ENCODE measurements at places on chromosomes 7 and 10.

GRCh38 chr10:132294561-132295318 lies 13.0 kb downstream of the STK32C start:
- DNase-seq: no peak

DNA sequence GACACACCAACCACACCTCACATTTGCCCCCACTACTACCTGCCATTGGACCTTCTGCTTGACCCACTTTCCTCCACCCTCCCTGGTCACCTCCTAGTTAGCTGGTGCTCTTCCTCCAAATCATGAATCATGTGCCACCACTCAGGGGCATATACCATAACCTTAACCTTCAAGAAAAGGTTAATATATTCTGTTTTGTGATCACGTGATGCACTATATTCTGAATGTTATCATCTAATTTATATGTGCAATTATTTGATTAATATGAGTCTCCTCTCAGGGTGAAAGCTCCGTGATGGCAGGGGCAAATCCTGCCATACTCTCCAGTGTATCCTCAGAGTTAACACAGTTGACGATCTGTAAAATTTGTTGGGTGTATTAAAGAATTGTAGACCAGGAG lies 635.5 kb downstream of the XPNPEP1 start:
- no peak for DNase-seq

GRCh38 chr7:140601566-140602174 lies 38.9 kb downstream of the DENND2A start:
- DNase-seq: no peak

DNA sequence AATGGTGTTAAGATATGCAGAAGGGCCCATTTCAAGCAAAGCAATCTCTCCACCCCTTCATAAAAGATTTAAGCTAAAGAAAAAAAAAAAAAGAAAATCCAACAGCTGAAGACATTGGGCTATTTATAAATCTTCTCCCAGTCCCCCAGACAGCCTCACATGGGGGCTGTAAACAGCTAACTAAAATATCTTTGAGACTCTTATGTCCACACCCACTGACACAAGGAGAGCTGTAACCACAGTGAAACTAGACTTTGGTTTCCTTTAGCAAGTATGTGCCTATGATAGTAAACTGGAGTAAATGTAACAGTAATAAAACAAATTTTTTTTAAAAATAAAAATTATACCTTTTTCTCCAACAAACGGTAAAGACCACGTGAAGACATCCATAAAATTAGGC lies 28.6 kb downstream of the PPP3CB start:
- no peak for DNase-seq

DNA sequence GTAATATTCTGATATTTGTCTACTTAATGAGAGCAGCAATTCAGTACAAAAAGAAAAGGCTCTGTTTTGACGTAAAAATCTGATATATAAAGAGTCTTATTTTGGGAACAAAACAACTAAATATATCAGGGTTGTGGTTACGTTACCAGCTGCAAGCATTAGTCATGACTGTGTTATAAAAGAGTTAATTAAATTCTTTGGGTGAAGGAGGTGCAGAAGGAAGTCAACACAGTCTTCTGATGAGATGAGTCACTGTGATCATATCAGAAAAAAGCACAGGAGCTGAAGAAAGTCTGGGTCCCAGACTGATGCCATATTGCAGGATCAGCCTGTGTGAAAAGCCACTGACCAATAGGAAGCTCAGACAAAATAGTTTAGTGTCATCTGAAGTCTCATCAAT lies 234.3 kb upstream of the TEX47 start:
- no peak for DNase-seq

- peak; percentile 66 for DNase-seq
Measured at GRCh38 chr10:101214446-101215396, 14.5 kb downstream of the LBX1 start.

DNA sequence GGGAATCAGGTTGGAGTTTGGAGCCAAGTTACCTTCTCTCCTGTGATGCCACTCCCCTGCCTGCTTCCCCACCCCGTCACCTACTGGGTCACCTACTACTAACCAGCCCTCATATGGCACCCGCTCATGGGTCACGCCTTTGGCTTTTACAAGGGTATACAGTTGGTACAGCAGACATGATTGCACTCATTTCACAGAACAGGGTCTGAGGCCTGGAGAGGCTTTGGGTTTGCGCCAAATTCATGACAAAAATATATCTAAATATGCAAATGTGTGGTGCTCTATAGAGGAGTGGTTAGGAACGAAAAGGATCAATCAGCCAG lies 10.7 kb downstream of the CRYGN start:
- no peak for DNase-seq

DNA sequence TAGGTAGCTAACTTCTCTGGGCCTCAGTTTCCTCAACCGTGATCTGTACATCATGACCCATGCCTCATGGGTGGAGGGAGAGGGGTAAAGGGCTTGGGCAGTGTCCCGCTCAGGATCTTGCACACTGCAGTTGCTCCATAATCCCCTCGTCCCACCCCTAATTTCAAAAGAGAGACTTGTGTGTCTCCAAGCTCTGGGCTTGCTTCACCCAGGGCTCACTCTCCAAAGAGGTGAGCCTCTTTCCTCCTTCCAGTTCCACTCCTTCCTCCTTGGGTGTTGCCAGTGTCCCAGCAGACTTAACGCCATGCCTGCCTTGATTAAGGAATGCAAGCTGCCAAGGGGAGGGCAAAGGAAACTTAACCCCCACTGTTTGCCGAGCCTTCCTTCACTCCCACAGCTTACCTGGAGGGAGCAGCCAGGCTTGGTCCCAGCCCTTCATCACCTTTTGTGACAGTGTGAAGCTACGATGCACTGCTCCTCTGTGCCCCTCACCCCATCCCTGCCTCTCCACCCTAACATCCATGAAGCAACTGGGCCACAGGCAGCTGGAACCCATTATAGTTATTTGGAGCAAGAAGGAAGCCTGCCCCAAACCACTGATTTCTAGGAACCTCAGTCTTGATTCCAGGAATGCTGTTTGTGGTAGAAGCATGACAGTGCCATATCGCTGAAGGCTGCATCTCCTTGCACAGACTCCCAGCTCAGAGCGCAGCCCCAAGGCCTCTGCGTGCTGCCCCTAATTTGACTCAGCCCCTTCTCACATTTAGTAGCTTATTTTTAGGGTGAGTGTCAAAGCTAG lies 363.3 kb downstream of the TNS3 start:
- DNase-seq: no peak

DNA sequence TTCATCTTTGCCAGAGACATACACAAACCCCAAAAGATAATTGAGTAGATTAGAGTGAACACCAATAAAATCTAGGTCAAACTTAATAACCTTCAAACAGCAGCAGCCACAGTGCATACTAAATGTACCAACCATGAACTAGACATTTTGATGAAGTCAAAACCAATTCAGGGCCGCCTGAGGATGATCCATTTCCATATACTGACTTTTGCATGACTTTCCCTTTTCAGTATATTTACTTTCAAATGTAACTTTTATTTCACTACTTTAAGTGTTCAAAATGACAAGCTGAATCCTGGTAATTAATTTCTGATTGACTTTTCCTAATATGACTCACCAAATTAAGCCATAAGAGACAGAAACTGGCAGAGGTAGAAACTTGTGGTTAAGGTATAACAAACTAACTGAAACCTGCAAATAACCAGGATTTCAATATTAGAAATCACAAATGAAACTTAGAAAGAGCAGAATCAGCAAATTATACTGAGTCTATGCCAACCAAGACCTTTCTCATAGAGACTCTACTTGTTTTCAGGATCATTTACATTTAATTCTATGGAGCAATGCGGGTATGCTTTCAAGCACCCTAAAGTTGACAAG lies 171.9 kb upstream of the LRRN3 start:
- DNase-seq: no peak

DNA sequence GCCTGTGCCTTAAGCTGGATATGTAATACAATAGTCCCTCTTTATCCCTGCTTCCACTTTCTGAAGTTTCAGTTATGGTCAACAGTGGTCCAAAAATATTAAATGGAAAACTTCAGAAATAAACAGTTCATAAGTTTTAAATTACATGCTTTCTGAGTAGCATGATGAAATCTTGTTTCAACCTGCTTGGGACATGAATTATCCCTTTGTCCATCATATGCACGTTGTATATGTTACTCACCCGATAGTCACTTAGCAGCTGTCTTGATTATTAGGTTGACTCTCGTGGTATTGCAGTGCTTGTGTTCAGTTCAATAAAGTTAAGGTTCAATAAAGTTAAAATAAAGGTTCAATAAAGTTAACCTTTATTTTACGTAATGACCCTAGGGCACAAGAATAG lies 25.5 kb downstream of the C1GALT1 start:
- no peak for DNase-seq

DNA sequence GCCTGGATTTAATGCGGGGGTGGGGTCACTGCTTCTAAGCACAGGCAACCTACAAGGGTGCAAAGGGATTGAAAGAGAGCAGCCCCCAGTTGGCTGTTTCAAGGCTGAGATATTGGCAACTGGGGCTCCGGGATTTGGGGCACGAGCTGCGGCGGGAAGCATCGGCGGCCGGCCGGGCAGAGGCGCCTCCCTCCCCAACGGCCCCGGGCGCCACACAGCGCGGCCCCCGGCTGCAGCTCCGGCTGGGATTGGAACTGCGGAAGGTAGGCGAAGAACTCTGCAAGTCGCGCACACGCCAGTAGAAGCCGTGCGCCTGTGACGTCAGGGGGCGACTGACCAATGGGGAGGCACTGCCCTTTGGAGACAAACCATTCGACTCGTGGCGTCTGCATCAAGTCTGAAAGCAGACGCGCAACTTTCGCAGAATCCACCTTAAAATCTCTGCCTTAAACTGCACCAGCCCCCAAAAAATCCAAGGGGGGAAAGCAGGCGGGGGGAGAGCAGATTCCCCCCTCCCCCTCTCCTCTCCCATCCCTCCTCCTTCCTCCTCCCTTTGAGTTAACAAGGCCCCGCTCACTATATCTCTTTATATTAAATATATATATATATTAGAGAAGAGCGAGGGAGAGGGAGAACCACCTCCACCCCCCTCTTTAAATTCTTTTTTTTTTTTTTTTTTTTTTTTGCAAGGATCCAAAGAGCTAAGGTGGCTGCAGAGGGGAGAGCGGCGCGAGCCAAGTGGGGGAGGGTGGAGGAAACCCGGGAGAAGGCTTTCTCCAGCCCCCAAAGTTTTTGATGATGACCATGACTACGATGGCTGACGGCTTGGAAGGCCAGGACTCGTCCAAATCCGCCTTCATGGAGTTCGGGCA lies at the start of gene DLX6:
DLX6 (plus strand) TSS at position 371 of the 872 bp plus-strand sequence; CDS start at position 796, 425 bp downstream.
- DNase-seq: no peak

- no peak for DNase-seq
Measured at GRCh38 chr7:80403686-80404241, 108.1 kb downstream of the GNAT3 start.

GRCh38 chr10:97919012-97919411 lies 69.4 kb downstream of the GOLGA7B start:
- DNase-seq: no peak

- peak; percentile 29 for DNase-seq
Measured at GRCh38 chr7:99407872-99408378, 472 bp downstream of the PDAP1 start.

DNA sequence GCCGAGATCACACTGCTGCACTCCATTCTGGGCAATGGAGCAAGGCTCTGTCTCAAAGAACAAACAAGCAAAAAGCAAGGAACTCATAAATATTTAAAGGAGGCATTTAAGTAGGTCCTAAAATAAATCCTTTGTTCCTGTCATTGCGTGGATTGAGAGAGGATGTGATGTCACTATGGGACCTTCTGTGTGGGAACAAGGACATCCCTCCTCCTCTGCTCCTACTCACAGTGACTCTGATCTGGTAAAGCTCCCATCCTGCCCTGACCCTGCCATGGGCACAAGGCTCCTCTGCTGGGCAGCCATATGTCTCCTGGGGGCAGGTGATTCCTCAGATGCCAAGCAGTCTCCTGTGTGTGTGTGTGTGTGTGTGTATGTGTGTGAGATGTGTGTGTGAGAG lies 74.1 kb upstream of the PRSS58 start:
- no peak for DNase-seq

DNA sequence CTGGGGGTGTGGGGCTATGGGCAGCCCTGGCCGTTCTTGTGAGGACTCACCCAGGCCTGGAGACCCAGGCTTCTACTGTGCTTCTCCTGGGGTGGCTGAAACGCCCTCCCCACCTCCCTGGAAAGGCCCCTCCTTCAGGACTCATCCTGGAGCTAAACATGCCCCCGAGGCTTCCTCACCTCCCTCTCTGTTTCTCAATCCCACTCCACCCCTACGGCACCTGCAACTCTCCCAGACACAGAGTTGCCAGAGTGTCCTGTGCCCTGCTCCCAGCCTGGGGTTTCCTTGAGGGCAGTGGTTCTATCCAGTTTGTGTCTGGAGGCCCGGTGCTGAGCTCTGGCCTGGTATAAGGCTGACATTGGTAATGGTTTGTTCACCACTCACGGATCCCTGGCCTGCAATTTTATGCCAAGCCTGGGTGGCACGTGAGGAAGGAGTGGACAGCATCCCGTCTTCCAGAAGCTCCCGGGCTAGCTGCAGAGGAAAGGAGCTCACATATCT lies 68.0 kb downstream of the GRID1 start:
- no peak for DNase-seq

DNA sequence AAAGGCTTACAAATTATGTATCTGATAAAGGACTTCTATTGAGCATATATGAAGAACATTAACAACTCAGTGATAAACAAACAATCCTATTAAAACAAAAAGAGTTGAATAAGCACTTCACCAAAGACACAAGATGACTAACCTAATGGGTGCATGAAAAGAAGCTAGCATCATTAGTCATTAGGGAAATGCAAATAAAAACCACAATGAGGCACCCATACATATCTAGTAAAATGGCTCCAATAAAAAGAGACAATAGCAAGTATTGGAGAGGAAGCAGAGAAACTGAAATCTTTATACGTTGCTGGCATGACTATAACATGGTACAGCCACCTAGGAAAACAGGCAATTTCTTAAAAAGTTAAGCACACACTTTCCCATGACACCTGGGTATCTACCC lies 77.6 kb upstream of the ZMIZ1 start:
- DNase-seq: no peak

- no peak for DNase-seq
Measured at GRCh38 chr10:97866524-97867219, 17.0 kb downstream of the GOLGA7B start.
